ENCODE measurements at places on chromosomes 2 and 18.

DNA sequence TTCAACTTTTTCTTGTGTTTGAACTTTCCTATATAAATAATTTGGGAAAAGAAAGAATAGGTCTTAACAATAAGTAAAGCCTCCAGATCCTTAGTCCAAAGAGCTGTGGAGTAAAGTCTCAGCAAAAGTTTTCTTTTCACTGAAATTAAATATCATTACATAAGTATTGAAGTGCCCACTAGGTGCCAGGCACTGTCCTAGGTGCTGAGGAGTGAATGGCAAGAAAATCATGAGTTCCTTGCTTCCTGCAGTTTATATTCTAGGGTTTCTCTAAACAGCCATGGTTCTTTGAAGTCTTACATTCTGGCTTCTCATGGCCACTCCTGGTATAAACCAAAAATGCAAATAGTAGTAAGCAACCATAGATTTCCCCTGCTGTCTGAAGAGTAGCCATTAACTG, 59.7 kb downstream of the SPP2 start:
- peak; percentile 6 for DNase-seq

GRCh38 chr2:121888189-121888557, 132.7 kb downstream of the TSN start:
- DNase-seq: no peak

DNA sequence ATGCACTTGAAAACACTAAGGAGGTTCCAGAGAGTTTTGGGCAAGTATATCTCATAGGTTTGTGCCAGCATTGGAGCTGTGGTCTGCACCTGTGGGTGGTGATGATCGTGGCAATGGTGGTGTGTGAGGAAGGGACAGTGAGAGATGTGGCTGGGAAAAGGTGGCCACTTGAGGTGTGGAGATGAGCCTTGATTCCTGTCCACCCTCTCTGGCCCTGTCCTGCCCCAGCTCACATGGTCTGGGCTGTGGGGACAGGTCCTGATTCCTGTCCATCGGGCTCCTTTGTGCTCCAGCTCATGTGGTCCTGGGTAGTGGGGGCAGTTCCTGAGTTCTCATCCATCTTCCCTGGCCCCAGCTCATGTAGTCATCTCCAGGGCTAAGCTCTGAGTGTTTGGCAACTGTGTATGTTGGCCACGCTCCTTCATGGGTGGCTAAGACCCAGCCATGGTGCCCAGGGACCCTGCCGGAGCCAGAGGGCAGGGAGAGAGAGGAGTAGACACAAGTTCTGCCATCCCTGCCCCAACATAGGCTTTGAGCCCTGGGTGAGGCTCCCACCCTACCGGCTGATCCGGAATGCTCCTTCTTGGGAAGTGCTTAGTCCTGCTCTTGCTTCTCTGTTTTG, 294.4 kb upstream of the HDAC4 start:
- no peak for DNase-seq

DNA sequence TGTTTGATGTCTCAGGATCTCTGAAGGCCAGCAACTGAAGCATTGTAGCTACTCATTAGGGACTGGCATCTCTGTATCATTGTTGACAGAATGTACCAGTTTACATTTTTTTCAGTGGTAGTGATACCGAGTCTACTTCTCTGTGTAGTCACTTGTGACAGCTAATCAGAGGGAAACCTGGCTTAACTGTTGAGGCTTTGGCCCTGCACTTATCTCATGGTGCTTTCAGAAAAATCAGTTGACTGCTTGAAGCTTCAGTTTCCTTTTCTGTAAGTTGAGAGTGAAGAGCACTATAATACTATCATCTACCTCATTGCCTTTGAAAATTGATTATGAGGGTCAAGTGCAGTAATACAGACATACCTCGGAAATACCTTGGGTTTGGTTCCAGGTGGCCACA, 90.0 kb downstream of the COMMD1 start:
- no peak for DNase-seq

GRCh38 chr2:214808981-214809750, at the start of gene BARD1:
BARD1 (minus strand) TSS chr2:214809683; CDS start chr2:214809569, 114 bp downstream.
- peak; percentile 53 for DNase-seq

GRCh38 chr2:86284987-86285386, 52.4 kb downstream of the REEP1 start:
- DNase-seq: no peak

DNA sequence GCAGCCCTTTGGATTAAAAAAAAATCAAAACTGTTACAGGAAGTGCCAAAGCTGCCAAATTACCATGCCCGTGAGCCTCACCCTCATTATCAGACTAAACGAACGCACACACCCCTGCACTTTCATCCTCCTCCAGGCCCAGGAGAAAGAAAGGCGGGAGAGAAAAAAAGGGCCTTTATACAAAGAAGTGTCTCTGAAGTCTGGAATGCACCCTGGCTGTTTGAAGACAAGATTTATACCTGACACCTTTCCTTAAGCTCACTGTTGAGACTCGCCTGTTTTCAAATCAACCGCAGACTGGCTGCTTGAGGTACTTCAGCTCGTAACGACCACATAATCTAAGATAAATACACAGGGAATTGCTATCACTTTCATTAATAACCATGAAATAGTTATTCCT, 31.0 kb downstream of the EDAR start:
- DNase-seq: no peak
